Stimulated activated CD4-positive, alpha-beta T cell treated with anti-CD3 and anti-CD28 coated beads, Interleukin-4, amount 100 ng/mL, for 1 hour (primary cell): ENCODE measurements at places on chromosomes 4 and X.
A peak's percentile ranks its signal among the peaks of the same experiment; 100 is the strongest.

- no peak for DNase-seq
These were observed 305.1 kb downstream of the LDB2 start for GRCh38 chr4:16593386-16593785.

GRCh38 chr4:8914461-8915171 is 43.0 kb upstream of the HMX1 start:
- no peak for DNase-seq

GRCh38 chrX:56729152-56729850 is at the start of gene NBDY:
NBDY (plus strand) TSS chrX:56729243; CDS start chrX:56729354, 111 bp downstream.
- DNase-seq = peak; percentile 20

- no peak for DNase-seq
These were observed 4.2 kb downstream of the LETM1 start for GRCh38 chr4:1851575-1852410.

- DNase-seq = no peak
These were observed 268.3 kb downstream of the PDHA2 start for GRCh38 chr4:96108146-96108545.

GRCh38 chrX:151396042-151396824 is 773 bp upstream of the VMA21 start:
- peak; percentile 36 for DNase-seq
